CD8-positive, alpha-beta memory T cell (primary cell): ENCODE measurements at places on chromosomes 4 and X. TPM values are rescaled to one million over a fixed set of nuclear protein-coding genes. Genes with fewer than 3 reads are reported as not detected.

Gene ODAPH
- total RNA-seq, result not detected

Gene NWD2
- not detected for total RNA-seq

Gene EPGN
- total RNA-seq, result not detected

GRCh38 chr4:119525771-119526712, 102.6 kb downstream of the PDE5A start:
- no peak for DNase-seq

GRCh38 chr4:128862608-128863311, 53.3 kb downstream of the JADE1 start:
- DNase-seq, result peak; percentile 14

DNA sequence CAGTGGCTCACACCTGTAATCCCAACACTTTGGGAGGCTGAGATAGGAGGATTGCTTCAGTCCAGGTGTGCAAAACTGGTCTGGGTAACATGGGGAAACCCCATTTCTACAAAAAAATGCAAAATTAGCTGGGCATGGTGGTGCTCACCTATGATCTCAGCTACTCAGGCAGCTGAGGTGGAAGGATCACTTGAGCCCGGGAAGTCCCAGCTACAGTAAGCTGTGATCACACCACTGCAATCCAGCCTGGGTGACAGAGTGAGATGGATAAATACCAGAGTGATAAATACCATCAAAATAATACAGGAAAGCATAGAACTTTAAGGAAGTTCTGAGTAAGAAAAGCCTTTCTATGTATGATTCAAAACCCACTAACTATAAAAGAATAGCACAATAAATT, 52.8 kb downstream of the LRBA start:
- no peak for DNase-seq

GRCh38 chrX:18945483-18945882, 38.4 kb downstream of the PHKA2 start:
- DNase-seq, result no peak
